Activated CD4-positive, alpha-beta memory T cell treated with anti-CD3 and anti-CD28 coated beads for 36 hours (primary cell): ENCODE measurements at places on chromosomes 6 and 20. TPM values are rescaled to one million over a fixed set of nuclear protein-coding genes. Genes with fewer than 3 reads are reported as not detected.
A peak's percentile ranks its signal among the peaks of the same experiment; 100 is the strongest.

The CALHM6 gene
- total RNA-seq, result 3.4 TPM

DNA sequence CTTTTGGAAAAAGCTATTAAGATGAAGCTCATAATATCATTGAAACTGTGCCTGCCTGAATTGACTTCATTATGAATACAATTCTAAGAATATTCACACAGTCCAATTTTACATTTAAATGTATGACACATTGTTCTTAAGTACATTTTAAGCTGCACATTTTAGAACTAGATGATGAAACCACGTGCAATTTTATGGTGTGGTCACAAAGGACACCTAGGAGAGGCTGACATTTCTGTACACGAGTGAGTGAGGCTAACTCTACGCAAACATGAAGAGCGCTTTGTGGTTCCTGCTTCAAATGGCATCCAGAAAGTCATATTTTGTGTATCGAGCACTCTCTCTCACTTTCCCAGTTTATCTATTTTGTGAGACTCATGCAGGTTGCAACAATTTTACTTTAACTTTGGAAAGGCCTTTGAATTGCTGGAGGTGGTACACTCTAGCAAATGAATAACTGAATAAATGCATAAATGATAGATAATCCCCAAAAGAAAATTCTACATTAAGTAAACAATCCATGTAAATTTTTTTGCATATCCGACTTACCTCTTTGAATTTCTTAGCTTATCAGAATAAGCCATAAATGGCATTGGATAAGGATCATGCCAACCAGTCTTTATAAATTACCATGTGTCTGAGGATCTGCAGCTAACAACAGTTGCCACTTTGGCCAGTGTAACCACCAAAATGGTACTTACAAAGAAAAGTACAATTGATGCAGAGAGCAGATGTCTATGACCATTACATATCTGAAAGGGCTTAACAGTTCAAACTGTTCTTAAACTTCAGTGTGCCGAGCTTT lies 97.3 kb downstream of the NRSN1 start:
- H3K27ac ChIP-seq, result no peak overlapping the region
- no peaks in the 10 kb centered on the region for H3K4me1 ChIP-seq
- H3K4me3 ChIP-seq, result no peak overlapping the region
- no peak for DNase-seq

The ADTRP gene
- total RNA-seq, result 26.1 TPM

The LPA gene
- not detected for total RNA-seq

The PSORS1C2 gene
- not detected for total RNA-seq

The SGK2 gene
- 0.87 TPM for total RNA-seq

The CAP2 gene
- total RNA-seq, result not detected

The MUC21 gene
- not detected for total RNA-seq

DNA sequence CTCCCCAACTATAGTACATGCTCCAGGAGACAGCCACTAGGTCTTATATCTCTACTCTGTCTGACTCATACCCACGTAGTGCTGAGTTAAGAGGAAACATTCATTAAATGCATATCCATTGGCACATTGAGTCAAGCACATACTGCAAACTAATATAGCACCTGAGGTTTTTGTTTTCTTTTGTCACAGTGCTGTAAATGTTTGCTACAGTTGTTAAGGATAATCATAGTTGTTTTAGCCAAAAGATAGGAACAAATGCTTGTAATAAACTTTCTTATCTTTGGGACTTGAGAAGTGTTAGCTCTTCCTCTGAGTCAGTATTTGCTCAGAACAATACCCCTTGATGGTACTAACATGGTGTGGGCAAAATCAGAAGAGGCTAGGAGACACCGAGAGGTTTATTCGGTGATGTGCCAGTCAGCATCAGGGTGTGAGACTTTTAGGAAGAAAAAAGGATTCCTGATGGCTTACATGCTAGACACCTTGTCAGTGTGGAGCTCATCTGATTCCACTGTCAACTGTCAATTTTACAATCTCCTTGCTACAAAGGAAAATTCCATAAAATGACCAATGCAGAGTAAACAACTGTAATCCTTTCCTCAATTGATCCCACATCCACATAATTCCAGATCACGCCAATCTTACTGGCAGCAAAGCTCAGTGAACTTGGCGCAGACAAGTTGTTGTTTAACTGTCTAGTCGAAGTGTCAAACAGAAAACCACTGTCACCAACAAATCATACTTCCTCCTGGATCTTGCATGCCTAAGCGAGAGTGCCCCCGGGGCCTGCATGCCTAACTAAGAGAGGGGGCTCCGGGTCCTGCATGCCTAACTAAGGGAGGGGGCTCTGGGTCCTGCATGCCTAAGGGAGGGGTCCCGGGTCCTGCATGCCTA lies 36.1 kb downstream of the ELOVL2 start:
- peaks cover 15% of the 10 kb centered on the region for H3K27me3 ChIP-seq
- H3K4me3 ChIP-seq, result no peak overlapping the region
- no peaks in the 10 kb centered on the region for H3K4me1 ChIP-seq
- H3K27ac ChIP-seq, result no peak overlapping the region

The PDE10A gene
- not detected for total RNA-seq

GRCh38 chr6:73263570-73263909 lies 544 bp upstream of the KHDC1 start:
- peak overlapping the region; percentile 34 for H3K27ac ChIP-seq
- H3K4me1 ChIP-seq, result peaks cover 25% of the 10 kb centered on the region
- H3K36me3 ChIP-seq, result peaks cover 7% of the 10 kb centered on the region
- H3K27me3 ChIP-seq, result no peaks in the 10 kb centered on the region
- peak overlapping the region; percentile 73 for H3K4me3 ChIP-seq

- H3K27ac ChIP-seq, result no peak overlapping the region
- DNase-seq, result no peak
- peaks cover 10% of the 10 kb centered on the region for H3K4me1 ChIP-seq
- peaks cover 6% of the 10 kb centered on the region for H3K27me3 ChIP-seq
Observed at GRCh38 chr6:131132360-131132759, 2.9 kb upstream of the AKAP7 start.

The RIPOR3 gene
- total RNA-seq, result not detected

GRCh38 chr6:116369964-116370759 lies 585 bp upstream of the DSE start:
- H3K27ac ChIP-seq, result no peak overlapping the region
- peaks cover 2% of the 10 kb centered on the region for H3K27me3 ChIP-seq
- no peaks in the 10 kb centered on the region for H3K36me3 ChIP-seq

GRCh38 chr6:100506651-100507050 lies 41.9 kb upstream of the SIM1 start:
- no peak overlapping the region for H3K4me3 ChIP-seq
- H3K27ac ChIP-seq, result no peak overlapping the region
- no peaks in the 10 kb centered on the region for H3K27me3 ChIP-seq
- H3K36me3 ChIP-seq, result peaks cover 25% of the 10 kb centered on the region
- DNase-seq, result no peak

DNA sequence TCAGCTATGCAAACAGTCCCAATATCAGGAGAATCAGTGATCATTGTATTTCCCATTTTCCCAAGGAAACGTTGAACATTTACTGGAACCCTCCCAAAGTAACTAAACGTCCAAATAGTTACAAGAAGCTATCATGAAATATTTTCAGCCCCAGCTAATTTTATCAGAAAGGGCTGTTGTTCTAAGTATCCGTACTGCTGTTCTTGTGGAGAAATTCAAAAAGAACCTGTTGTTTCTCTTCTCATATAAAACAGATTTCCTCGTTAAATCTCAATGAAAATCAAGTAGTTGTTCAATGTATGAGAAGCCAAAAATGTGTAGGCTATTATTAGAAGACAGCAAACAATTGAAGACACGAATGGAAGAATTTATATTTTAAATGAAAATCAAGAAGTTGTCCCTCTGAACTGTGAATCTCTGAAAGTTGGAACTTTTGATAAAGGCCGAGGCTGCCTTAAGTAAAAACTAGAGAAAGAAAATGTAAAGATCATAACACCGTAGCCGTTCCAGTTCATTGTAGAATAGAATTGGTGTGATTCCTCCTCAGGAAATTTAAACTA lies 107.7 kb downstream of the HFE start:
- DNase-seq, result no peak
- H3K36me3 ChIP-seq, result peaks cover 29% of the 10 kb centered on the region
- peaks cover 25% of the 10 kb centered on the region for H3K4me1 ChIP-seq
- peak overlapping the region; percentile 99 for H3K27ac ChIP-seq
- H3K4me3 ChIP-seq, result peak overlapping the region; percentile 86

The EIF6 gene
- 120 TPM for total RNA-seq

DNA sequence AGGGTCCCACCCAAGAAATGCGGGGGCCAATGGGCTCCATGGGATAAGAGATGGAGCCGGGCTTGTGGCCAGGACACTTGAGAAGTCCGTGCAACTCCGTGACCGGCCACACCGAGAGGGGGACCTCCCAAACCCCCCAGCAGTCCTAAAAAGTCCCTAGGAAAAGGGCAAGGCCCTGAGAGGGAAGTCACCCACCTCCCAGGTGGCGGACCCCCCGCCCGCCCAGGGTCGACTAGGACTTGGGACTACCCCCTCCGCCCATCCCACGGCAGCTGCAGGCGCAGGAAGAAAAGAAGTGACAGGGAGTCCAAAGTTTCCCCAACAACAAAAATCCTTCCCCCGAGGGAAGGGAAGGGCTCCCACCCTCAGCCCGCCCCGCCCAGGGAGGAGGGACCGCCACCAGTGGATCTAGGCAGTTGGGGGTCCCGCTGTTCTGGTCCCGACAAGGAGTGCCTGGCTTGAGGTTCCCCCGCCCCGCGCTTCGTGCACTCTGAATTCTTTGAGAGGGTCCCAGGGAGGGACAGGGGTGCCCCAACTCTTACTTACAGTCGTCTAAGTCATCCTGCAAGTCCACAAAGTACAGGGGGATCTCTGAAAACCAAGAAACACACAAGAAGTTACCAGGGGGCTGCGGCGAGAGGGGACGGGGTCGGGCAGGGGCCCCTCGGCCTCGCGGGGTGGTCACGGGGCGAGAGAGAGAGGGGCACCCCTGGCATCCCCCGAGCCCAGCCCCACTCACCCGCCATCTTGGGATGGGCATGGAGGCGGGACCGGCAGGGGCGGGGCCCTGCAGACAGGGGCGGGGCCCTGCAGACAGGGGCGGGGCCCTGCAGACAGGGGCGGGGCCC lies 611 bp upstream of the RAB22A start:
- peaks cover 72% of the 10 kb centered on the region for H3K4me1 ChIP-seq
- H3K27me3 ChIP-seq, result no peaks in the 10 kb centered on the region
- H3K4me3 ChIP-seq, result peak overlapping the region; percentile 80
- DNase-seq, result peak; percentile 25
- peaks cover 22% of the 10 kb centered on the region for H3K36me3 ChIP-seq

The EYS gene
- not detected for total RNA-seq

DNA sequence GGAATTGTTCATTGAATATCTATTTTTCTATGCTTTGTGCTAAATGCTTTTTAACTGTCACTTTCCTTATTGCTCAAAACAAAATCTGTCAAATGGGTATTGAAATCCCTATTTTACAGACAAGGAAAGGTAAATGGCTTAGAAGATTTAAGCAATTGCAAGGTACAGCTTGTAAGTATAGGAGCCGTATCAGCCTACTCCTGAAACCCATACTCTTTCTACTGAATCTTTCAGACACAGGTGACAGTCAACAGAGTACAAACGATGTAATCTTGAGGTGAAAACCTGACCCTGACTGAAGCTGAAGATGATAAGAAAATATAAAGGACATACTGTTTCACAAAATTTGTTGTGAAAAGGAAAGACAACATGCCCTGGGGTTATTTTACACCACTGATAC lies 7.0 kb upstream of the COX7A2 start:
- no peak overlapping the region for H3K4me3 ChIP-seq
- DNase-seq, result no peak
- H3K27me3 ChIP-seq, result peaks cover 7% of the 10 kb centered on the region
- peaks cover 4% of the 10 kb centered on the region for H3K4me1 ChIP-seq
- no peak overlapping the region for H3K27ac ChIP-seq
